Effector CD4-positive, alpha-beta T cell (primary cell): ENCODE measurements at places on chromosomes 6 and 20.

GRCh38 chr20:62120990-62121775 lies 1.1 kb upstream of the LSM14B start:
- DNase-seq, result no peak

GRCh38 chr6:143264379-143264778 lies 186.1 kb downstream of the ADAT2 start:
- DNase-seq, result no peak

GRCh38 chr6:67986694-67987232 lies 648.3 kb upstream of the ADGRB3 start:
- no peak for DNase-seq

GRCh38 chr6:155126727-155127439 lies 131.8 kb downstream of the TIAM2 start:
- DNase-seq, result no peak

GRCh38 chr6:90288404-90288803 lies 8.2 kb downstream of the BACH2 start:
- no peak for DNase-seq

DNA sequence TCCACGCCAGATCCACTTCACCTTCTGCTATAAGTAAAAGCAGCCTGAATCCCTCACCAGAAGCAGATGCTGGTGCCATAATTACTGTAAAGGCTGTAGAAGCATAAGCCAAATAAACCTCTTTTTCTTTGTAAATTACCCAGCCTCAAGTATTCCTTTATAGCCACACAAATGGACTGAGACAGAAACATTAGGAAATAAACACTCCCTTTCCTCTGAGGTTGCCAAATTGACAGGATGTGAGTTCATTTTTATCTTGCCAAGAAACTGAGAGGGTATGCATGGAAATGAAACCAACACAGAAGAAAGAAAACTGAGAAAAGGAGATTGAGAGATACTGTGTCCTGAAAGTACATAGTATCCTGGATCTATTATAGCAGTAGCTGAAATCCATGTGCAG lies 481.2 kb downstream of the HAO1 start:
- no peak for DNase-seq

GRCh38 chr6:56520218-56520617 lies 122.5 kb downstream of the DST start:
- DNase-seq, result no peak

GRCh38 chr20:31835977-31836852 lies 9.2 kb downstream of the FOXS1 start:
- DNase-seq, result no peak

DNA sequence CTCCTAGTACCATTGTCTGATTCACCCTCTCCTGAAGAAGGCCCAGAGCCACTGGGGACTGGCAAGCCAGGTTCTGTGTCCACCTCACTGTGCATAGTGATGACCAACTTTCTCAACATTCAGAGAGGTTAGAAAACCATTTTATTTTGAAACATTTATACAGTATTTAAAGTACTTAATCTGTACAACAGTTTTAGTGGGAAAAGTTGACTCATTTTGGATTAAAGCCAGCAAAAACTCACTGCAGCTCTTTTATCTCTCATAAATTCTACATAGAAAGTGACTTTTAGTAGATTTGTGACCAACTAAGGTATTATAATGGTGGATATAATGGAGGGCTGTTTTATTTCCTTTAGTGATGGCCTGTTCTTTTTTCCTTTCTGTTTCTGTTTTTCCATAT lies 9.7 kb downstream of the TULP4 start:
- DNase-seq, result no peak

DNA sequence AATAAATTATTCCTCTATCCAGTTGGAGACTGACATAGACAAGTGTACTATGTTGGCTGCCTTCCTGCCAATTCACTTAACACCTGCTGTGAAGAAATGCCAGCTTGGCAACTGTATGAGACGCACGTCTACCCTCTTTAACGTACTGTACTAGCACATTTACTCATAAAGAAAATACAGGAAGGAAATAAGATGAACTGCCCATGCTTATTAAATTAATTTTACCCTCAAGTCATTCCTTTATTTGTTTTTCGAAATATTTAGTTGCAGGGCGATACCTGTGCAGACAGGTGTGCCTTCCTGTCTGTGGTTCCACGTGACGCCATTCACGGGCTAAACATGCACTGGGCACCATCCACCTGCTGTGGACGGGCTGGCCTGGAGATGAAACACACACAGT lies 52.0 kb downstream of the PSMG4 start:
- no peak for DNase-seq

DNA sequence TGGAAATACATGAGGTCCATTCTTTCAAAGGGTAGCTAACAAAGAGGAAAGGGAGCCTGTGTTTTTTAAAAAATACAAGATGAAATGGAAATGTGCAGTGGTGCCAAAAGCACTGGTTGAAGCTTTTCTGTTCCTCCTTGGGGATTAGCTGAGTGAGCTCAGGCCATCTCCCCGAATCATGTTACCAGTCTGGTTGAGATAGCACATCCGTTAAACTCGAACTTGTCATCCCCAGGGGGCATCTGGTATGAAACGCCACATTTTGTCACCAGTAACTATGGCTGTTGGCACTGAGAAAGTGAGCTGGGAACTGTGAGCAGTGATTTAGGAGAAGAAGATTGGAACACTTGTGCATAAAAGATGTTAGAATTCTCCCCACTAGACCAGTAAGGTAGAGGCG lies 196.2 kb downstream of the SAMD5 start:
- DNase-seq, result no peak

GRCh38 chr20:6663751-6664388 lies 103.6 kb upstream of the BMP2 start:
- no peak for DNase-seq
